ENCODE measurements at places on chromosomes 13 and 19.

- DNase-seq: no peak
These were observed 68.8 kb downstream of the LNX2 start for GRCh38 chr13:27551562-27551961.

DNA sequence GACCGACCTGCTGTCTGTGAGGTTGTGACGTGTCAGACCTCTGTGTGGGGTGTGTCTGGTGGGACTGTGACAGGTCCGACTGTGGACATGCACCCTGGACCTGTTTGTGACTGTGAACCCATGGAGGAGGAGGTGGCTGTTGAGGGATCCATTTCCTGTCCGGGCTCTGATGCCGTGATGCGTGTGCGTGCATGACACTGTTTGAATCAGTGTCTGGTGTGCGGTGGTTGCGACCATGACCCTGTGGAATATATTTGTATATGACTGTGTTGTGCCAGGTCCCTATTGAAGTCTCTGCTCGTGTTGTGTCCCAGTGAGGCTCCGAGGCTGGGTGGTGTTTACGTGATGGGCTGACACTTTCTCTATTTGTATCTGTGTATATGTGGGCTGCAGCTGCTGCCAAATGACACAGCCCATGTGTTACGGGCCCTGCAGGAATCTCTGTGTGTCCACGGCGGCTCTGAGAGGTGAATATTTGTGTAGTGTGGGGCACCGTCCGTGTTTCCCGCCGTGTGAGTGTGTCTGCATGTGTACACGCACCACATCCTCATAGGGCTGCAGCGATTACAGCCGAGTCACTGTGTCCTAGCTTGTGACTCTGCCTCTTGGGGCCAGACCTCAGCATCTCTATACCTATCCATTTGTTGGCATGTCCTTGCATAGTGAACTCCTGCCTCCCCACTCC is 18.3 kb downstream of the CCDC97 start:
- DNase-seq: no peak

DNA sequence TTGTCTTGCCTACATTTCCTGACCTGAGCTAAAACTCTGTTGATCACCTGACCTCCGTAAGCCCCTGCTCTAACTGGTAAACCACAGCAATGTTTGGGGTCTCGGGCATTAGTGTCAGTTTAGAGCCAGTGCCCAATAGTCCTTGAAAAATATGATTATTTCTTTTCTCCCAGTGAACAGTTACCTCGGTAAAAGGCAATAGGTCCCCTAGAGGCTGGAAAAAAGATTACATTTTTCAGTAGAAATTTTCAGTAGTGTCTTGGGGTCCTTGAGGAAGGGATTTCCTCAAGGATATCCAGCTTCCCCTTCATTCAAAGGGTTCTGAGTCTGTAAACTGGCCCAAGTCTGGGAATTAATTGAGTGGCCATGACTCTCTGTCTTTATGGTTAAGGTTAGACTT is 177.5 kb downstream of the SLC7A1 start:
- DNase-seq: no peak

- DNase-seq: no peak
These were observed 152.0 kb upstream of the IRS2 start for GRCh38 chr13:109938255-109938936.

DNA sequence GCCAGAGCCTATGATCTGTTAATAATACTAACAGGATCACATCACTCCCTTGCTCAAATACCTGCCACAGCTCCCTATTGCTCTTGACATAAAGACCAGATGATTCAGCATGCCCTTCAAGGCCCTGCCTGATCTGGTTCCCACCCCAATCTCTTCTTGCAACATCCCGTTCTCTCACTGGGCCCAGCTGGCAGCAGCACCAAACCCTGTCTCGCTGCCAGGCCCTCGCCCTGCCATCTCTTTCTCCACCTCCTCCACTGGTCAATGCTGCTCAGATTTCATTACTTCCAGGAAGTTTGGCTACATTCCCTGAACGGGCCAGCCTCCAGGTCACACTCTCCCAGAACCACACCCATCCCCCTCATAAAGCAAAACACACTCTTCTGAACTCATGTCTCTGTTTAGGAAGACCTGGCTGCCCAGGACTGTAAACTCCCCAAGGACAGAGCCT is 8.6 kb upstream of the BCAT2 start:
- DNase-seq: no peak

DNA sequence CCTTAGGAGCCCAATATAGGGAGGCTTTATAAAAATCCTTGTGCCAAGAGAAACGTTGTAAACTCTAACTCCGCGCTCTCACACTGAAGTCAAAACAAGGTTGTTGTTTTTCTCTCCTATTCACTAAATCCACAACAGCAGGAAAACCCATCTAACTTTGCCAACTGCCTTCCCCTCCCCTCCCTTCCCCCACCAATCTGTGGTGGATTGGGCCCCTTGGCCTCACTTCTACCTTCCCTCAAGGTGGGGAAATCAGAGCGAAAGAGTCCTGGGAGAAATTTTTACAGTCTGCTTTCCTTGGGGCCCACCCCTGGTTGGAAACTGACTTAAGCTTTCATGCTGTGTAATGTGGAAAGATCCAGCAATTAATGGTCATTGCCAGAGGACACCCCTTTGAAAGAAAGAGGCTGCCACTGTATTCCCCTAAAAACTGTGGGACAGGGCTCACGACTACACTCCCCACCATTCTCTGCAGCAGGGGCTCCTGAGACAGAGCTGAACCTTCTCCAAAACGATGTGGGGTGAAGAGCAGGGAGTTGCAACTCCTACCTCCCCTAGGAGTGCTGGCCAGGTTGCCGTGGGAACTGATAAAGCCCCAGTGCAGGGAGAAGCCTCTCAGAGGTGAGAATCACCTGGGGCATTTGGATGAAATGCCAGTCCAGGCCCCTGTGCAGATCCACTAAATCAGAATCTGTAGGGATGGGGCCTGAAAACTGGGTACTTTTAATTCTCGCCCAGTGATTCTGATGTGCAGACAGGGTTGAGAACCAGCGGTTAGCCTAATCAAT is 1.1 kb downstream of the DHRS12 start:
- DNase-seq: no peak

GRCh38 chr19:46014941-46015686 is 7.7 kb downstream of the PGLYRP1 start:
- DNase-seq: peak; percentile 66

Measured in CD4-positive, alpha-beta T cell treated with Interferon gamma for 1 hour (primary cell).